ENCODE measurements at places on chromosomes 11 and 22.

DNA sequence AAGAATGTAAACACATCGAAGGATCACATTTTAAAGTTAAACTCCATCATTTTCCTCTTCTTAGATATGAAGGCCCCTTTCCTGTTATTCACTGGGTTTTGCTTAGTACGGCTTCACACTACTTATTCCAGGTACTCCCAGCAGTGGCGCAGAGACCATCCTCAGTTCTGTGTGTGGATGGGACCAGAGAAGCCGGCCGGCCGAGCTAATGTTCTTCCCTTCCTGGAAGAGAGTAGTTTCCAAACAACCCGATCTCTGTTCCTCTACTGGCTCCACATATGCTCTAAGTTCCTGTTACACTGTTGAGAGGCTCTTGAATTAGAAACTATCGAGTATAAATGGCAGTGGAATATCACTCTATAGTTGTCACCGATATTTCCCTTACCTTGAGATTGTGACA lies 684 bp upstream of the NFRKB start:
- no peak for DNase-seq

DNA sequence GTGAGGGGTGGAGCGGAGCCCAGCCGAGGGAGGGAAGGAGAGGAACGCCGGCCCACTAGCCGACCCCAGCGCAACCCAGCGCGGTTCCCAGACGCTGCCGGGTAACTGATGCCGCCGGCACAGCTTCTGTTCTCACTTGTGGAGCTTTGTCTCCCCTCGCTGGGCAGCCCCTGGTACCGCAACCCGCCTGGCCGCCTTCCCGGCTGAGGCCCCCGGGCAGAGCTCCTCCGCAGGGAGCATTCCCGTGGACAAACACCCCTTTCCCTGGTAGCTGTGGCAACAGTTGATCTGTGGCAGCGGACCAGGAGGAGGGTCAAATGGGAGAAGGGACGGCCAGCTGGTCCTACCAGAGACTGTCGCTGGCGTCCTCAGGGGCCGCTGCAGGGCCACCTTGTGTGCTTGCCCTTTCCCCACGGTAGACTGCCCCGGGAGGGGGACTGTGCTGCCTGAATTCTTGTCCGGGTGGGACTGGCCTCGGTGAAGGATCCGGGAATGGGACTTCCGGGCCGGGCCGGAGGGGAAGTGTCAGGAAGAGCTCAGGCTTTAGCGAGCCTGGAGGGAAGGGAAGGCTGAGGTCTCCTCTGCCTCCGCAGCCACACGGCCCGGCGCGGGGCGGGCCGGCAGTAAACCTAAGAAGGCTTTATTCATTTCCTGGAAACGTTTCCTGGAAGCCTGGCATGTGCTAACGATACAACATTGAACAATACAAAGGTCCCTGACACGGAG lies 468.0 kb downstream of the OPCML start:
- DNase-seq, result no peak

- DNase-seq, result no peak
Observed at GRCh38 chr11:79262221-79262620, 178.6 kb downstream of the TENM4 start.

GRCh38 chr11:14306481-14306880 lies 52.5 kb downstream of the RRAS2 start:
- DNase-seq, result no peak

DNA sequence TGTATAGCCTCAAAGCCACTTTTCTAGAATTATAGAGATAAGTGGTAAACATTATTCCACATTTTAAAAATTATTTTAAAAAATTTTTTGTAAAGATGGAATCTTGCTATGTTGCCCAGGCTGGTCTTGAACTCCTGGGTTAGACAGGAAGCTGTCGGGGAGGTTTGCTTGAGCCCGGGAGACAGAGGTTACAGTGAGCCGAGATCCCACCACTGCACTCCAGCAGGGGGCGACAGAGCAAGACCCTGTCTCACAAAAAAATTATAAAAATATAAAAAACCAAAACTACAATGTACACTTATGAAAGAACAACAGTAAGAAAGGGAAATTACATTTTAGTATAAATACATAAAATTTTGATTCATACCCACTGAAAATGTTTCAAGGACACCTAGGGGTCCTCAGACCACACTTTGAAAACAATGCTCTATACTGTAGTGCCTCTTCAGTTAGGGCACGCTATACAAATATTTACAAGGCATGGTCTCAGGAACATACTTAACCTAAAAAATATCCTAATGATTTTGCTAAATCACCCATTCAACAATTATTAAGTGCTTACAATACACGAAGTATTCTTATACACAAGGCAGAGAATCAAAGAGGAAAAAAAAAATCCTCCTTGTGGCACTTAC lies 111.2 kb downstream of the MRTFA start:
- peak; percentile 79 for DNase-seq

- no peak for DNase-seq
Observed at GRCh38 chr11:4672470-4672869, 25.2 kb downstream of the OR51E2 start.

- DNase-seq, result no peak
Observed at GRCh38 chr11:63791495-63792167, 21.6 kb upstream of the SPINDOC start.

- no peak for DNase-seq
Observed at GRCh38 chr11:126188332-126189108, 22.9 kb downstream of the RPUSD4 start.
